ENCODE measurements at places on chromosomes 2 and 18.

DNA sequence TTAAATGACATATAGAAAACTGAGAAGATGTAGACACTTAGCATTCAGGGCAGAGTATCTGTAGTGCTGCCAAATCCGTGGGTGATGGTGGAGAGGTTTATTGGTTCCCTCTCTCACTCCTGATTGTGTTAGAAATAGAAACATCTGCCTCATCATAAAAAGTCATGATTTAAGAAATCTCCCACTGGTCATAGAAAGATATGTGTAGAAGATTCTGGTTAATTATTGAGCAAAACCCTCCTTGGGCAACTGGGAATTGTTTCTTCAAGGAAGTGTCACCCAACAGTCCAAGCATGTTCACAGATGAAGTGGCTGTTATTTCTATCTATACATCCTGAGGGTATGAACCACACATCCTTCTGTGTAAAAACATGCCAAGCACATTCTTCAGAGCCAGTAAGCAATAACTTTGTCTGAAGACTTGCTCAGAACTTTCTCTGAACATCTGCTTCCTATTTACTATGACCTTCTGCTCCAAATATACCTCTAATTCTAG lies 33.6 kb upstream of the CHRNA1 start:
- no peak for DNase-seq

GRCh38 chr2:42128721-42129486 lies 40.2 kb upstream of the EML4 start:
- DNase-seq, result no peak

DNA sequence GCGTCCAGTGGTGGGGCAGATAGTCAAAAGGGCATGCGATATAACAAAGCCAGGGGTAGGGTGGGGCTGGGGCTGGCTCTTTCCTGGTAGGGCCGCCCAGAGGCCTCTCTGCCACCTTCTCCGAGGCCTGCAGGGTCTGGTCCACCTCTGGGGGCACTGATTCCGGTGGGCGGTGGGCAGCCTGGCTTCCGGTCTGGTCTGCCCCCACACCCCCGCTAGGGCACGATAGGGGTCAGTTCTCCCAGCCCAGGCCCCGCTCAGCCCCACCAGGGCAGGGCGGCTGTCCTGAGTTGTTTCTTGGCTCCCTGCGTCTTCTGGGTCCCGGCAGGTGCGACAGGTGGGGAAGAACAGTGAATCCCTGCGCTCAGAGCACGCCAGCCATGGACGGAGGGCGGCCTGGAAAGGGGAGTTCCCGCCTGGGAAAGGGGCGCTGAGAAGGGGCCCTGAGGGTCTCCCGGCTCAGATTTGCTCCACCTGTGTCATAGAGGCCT lies 707 bp upstream of the ERFE start:
- no peak for DNase-seq

DNA sequence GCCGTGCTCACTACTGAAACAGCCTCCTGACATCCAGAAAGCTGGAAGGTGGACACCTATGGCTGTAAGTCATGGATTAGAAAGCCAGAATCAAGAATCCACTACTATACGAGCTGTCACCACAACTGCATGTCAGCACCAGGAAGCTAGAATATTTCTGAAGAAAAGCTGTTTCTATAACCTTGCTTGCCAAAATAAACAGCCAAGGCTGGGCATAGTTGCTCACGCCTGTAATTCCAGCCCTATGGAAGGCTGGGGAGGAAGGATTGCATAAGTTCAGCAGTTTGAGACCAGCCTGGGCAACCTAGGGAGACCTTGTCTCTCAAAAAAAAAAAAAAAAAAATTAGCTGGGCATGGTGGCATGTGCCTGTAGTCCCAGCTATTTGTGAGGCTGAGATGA lies 96.3 kb upstream of the GAREM1 start:
- no peak for DNase-seq

- no peak for DNase-seq
Observed at GRCh38 chr2:74602586-74603281, 45.4 kb downstream of the M1AP start.

GRCh38 chr2:27822049-27822448 lies 50.5 kb downstream of the MRPL33 start:
- DNase-seq, result no peak

- no peak for DNase-seq
Observed at GRCh38 chr18:7512348-7512747, 54.8 kb upstream of the PTPRM start.

DNA sequence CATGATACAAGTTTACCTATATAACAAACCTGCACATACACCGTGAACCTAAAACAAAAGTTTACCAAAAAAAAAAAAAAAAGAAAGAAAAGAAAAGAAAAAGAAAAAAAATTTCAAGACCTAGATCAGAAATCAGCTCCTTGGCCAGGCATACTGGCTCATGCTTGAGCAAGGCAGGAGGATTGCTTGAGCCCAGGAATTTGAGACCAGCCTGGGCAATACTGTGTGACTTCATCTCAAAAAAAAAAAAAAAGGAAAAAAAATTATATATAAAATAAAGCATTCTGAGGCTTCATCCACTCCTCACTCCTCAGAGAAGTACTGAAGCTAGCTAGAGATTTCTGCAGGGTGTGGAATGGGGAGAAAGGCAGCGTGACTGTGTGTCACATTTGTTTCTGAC lies 11.8 kb upstream of the PROC start:
- DNase-seq, result no peak

- DNase-seq, result no peak
Observed at GRCh38 chr18:48640566-48641270, 101.9 kb downstream of the CTIF start.

DNA sequence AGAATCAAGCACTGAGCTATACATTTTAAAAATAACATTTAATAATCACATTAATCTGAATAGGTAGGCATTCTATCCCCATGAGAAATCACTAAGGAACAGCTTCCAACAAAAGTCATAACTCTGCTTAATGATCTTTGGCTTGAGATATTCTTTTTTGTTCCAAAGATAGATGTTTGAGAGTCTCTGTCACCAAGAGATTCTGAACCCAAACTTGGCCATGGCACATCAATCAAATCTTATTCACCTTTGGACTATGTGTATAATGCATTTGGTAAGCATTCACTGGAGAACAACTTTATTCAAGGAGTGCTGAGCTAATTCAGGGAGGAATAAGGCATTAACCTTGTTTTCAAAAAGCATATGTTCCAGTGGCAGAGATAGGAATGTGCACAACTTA lies 743.3 kb downstream of the SLC4A3 start:
- no peak for DNase-seq

GRCh38 chr2:71814885-71815284 lies 332.8 kb downstream of the CYP26B1 start:
- DNase-seq, result no peak

DNA sequence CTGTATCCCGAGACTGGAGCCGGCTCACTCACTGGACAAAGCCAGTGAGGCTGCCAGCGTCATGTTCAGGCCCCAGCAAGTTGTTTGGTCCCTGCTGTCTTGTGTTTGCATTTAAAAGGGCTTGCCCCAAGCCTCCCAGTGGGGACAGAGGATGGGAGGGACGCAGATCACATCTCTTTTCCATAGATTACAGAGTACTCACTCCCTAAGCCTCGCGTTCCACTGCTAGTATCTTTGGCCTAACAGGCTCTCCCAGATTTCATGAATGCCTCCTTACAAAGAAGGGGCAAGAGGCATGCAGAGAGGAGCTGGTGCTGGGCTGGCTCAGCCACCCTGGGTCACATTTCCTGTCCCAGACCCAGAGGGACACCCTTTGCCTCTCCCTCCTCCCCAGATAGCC lies 59.1 kb downstream of the CMPK2 start:
- DNase-seq, result no peak

GRCh38 chr2:64284751-64285150 lies 140.5 kb upstream of the PELI1 start:
- no peak for DNase-seq

DNA sequence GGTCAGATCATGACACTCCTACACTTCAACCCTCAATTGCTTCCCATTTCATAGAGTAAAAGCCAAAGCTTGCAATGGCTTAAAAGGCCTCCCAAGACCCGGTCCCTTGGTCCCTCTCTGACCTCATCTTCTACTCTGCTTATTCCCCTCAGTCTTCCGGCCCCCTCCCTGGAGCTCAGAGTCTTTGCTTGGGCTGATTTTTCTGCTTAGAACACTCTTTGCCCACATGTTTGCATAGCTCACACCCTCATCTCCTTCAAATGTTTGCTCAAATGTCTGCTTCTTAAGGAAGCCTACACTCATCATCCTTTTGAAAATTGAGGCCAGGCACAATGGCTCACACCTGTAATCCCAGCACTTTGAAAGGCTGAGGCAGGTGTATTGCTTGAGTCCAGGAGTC lies 65.6 kb upstream of the CAPN13 start:
- no peak for DNase-seq

Measured in central memory CD8-positive, alpha-beta T cell (primary cell).